Hematopoietic multipotent progenitor cell treated with erythropoietin and hydrocortisone succinate and interleukin-3 and kit ligand, for 8 days (in vitro differentiated cells): ENCODE measurements at places on chromosomes 4 and X.

- DNase-seq, result no peak
Measured at GRCh38 chr4:183057255-183057654, 41.8 kb upstream of the WWC2 start.

- DNase-seq, result no peak
Measured at GRCh38 chr4:17915439-17915838, 104.7 kb downstream of the NCAPG start.

DNA sequence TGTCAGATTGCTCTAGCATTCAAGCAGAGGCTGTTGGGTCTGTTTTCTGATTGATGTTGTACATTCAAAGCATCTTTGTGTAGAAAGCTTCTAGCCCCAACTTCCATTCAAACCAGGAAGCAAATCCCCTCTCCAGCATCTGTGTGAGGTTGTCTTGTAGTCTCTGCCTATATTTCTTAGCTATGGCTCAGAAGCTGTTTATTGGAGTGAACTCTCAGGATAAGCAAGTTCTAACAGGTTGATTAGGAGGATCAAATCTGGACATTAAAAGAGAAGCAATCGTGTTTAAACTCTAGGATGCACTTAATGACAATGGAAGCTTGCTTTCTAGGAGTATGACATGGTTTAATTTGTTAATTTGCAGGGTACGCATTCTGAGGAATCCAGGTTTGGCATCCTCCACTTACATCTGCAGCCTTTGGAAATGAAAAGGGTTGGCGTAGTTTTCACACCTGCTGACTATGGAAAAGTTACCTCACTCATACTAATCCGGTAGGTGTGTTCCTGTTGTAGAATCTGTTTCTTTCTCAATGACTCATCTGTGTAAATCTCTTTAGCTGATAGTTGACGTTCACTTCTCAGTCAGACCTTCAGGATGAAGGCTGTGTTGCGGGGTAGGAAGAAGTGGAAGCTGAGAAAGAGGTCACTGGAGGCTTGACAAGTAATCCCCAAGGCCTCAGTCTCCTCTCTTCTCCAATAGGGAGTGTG, 88.0 kb upstream of the TLR2 start:
- no peak for DNase-seq

GRCh38 chrX:112083624-112084326, 1.2 kb upstream of the TRPC5 start:
- no peak for DNase-seq

DNA sequence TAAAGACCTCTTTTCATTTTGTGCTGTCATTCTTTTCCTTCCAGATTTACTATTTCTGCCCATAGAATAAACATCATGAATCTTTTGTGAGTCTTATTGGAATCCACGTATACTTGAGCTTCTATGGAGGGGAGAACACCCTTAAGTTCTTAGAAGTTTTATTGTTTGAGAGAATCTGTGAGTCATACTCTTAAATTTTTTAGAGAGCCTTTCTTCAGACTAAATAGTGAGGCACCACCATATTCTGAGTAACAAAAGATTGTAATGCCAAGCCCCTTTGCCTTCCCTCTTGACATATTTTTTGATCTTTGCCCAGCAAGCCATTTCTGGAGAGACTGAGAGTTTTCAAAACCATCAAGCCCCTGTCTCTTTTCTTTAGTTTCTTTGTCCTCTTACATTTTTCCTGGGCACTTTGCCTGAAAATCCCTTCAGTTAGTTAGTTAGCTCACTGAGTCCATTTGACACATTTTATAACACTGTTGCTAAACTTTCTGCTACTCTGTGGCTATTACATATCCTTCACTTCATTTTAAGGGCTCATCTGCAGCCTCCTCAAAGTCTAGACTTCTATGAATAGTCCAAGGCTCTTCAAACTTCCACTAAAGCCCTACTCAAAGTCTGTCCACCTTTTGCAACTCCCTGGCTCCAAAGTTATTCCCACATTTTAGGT, 65.3 kb upstream of the NDUFC1 start:
- no peak for DNase-seq
